Activated naive CD4-positive, alpha-beta T cell treated with Interleukin-2 at 50 U/mL for 16 hours (primary cell): ENCODE measurements at places on chromosomes 1 and 21.

- peak; percentile 19 for DNase-seq
Measured at GRCh38 chr1:28087614-28088167, 719 bp downstream of the EYA3 start.

- no peak for DNase-seq
Measured at GRCh38 chr1:162695687-162696086, 63.4 kb downstream of the DDR2 start.

- DNase-seq: peak; percentile 15
Measured at GRCh38 chr1:204464187-204464631, 30.4 kb downstream of the PIK3C2B start.

GRCh38 chr1:202625416-202626360, 84.6 kb downstream of the SYT2 start:
- DNase-seq: peak; percentile 56

DNA sequence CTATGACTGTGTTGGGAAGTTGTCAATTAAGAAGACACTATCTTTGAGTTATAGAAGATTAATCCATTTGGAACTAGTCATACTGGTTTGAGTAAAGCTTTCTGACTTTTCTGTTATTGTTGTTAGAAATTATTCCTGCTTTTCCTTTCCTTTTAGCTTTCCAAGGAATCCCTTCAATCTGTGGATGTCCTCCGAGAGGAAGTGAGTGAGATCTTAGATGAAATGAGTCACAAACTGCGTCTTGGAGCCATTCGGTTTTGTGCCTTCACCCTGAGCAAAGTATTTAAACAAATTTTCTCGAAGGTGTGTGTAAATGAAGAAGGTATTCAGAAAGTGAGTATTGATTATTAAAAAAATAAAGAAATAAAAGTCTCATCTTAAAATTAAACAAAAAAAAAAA, 19.3 kb downstream of the GNPAT start:
- DNase-seq: no peak

- DNase-seq: no peak
Measured at GRCh38 chr1:7409278-7409677, 361.8 kb upstream of the VAMP3 start.

DNA sequence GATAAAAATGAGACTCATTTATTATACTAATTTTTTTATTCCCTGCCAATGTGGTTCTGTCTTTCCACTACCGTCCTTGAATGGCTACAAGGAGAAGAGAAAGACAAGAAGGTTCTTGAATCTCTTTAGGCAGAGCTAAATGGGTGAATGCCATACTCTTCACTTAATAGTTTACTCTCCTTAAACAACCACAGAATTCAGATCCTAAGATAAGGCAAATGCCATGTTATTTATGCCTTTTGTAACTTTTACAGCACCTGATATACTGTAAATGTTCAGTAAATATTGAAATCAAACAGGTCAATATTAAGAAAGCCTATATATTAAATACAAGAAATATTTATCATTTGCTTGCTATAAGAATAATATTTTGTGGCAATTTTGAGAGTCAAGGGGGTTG, 58.4 kb downstream of the IGSF5 start:
- no peak for DNase-seq

DNA sequence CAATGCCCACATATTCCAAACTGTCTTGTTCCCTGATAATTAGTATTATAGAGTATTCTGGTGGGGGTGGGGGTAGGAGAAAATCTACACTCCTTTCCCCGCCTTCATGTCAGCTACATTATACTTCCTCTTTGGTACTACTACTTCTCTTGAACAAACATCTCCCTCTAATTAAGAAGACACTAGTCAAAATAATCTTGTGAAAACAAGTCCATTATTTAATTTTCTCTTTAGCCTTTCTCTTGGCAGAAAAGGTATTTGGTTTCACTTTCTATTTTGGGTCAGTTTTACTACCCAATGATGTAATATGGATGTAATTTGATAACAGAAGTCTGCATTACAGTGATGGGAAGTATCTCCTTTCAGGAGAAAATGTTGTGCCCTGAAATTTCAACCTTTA, 22.5 kb downstream of the NTMT2 start:
- no peak for DNase-seq

GRCh38 chr1:99490031-99490430, 155.9 kb upstream of the PALMD start:
- no peak for DNase-seq

DNA sequence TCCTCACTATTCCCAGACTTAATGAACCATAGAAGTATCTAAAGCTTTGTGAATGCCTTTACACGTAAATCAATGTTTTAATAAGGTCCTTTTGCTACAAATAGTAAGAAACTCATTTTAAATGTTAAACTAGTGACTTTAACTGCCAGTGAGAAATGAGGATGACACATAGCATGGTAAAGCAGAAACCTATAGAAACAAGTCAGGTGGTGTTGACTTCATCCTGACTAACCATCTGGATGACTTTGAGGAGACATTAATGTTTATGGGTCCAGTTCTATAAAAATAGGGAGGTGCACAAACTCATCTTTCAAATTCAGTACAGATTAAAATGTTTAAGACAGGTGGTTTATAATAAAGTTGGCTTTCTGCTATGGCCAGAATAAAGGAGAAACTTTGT, 85.4 kb downstream of the COLGALT2 start:
- no peak for DNase-seq

GRCh38 chr1:41019353-41019745, 2.2 kb downstream of the SLFNL1 start:
- no peak for DNase-seq

- peak; percentile 40 for DNase-seq
Measured at GRCh38 chr1:162056043-162056442, 13.4 kb upstream of the NOS1AP start.

- no peak for DNase-seq
Measured at GRCh38 chr1:178133239-178133989, 39.5 kb downstream of the RASAL2 start.

GRCh38 chr21:31133243-31133830, 95.1 kb upstream of the KRTAP19-8 start:
- no peak for DNase-seq

DNA sequence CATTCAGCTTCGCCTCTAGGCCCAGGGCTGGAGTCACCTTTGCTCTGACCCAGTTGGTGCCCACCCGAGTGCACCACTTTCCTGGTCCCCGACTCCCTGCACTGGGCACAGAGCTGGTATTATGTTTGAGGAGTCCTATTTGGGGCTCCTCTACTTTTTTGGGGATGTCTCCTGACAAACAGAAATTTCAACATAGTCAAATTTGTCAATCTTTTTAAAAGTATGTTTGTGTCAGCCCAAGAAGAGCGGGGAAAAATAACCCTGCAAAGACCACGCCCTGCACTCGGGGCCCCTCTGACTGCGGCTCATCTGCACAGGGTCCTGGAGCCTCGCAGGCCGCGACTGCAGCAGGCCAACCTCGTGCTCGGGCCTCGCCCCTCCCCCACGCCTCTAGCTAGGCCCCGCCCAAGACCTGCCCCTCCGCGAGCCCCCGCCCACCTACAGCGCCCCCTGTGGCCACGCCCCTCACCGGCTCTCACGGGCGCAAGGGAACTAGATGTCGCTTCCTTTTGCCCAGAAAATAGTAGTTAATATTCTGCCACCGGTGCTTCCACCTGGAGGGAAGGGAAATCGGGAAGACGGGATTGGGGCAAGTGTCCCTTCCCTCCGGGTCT, 11.4 kb downstream of the FAM229A start:
- peak; percentile 77 for DNase-seq

DNA sequence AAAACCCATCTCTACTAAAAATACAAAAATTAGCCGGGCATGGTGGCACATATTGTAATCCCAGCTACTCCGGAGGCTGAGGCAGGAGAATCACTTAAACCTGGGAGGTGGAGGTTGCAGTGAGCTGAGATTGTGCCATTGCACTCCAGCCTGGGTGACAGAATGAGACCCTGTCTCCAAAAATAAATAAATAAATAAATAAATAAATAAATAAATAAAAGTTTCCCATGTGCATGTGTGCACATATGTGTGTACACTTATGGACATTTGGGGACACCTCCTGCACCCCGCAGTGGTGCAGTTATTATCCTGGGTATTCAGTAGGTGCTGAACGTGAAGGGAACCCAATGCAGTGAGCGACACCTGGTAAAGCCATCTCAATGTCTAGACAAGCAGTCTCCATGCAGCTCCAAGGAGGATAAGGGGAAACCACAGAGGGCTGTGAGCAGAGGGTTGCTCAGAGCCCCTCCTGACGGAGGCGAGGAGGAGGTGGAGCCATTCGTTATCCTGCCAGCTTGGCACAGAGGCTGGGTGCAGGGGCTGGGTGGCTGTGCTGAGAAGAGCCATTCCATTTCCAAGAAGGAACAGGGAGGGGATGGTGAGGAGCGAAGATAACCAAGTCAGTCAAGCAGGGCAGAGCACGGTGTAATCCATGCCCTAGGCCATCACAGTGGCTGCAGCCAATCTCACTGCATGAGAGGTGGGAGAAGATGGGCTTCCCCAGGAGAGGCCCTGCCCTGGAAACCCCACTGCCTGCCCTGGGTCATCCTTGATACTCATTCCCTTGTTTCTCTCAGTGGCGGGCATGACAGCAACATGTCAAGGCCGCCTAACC, 25.6 kb downstream of the UBIAD1 start:
- DNase-seq: no peak

DNA sequence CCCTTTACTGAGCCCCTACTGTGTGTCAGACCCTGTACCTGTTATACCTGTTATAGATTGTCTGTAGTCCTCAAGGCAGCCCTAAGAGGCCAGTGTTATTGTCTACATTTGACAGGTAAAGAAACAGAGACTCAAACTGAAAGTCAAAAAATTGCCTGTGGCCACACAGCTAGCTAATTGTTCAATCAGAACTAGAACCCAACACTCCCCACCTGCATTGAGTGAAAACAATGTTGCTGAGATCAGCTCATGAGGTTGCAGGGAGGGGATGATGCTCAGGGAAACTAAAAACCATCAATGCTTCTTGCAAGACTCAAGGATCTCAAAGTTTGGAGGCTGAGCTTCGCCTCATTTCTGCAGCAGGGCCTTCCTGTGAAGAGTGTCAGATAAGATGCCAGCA, 109.5 kb upstream of the LMO4 start:
- no peak for DNase-seq

DNA sequence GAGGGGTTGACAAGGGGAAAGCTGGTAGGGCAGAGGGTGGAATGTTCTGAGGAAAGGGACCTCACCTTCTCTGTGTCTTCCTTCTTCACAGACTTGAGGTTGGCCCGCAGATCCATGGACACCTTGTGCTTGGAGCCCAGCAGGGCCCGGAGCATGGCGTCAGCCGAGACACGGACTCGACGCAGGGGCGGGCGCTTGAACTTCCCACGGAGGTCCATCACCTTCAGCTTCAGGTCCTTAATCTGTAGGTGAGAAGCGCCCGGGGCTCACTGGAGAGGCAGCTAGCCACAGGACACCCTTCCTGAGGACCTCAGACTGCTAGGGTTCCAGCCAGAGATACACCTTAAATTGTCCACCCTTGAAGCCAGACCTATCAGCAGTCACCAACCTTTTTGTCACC, 10.2 kb downstream of the TNNI1 start:
- DNase-seq: no peak

DNA sequence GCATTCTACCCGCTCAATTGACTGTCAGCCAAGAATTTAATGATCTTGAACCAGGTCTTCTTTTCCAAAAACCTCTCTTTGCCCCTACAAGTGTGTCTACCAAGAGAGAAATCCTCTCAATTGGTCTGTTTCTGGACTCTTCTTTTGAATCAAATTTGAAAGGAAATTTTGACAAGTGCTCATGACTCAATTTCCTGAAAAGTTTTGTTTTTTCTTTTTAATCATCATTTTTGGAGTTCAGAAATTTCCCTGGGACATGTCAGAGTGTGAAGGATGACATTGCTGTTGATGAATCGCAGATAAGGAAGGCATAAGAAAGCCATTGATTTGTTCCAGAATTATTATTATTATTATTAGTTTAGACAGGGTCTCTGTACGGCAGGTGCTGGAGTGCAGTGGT, 88.2 kb upstream of the AKT3 start:
- DNase-seq: no peak

- peak; percentile 21 for DNase-seq
Measured at GRCh38 chr1:232951180-232951579, 769 bp downstream of the NTPCR start.

DNA sequence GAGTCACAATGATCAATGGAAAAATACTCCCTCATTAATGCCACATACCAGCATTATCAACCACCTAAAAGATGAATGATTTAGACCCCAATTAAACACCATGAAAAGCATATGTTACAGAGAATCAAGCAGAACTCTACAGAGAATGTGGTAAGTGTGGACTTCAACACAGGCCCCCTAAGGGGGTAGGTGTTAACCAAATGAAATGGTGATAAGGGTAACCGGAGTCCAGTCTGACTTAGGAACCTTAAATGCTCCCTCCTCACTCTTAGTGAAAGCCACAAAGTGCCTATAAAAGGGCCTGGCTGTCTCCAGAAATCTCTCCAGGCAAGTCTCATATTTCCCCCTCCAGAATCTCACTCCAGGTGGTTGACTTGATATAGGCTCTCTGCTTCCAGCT, 149.2 kb upstream of the FOXD3 start:
- no peak for DNase-seq

GRCh38 chr1:160226623-160227022, 21.4 kb downstream of the PEA15 start:
- no peak for DNase-seq

DNA sequence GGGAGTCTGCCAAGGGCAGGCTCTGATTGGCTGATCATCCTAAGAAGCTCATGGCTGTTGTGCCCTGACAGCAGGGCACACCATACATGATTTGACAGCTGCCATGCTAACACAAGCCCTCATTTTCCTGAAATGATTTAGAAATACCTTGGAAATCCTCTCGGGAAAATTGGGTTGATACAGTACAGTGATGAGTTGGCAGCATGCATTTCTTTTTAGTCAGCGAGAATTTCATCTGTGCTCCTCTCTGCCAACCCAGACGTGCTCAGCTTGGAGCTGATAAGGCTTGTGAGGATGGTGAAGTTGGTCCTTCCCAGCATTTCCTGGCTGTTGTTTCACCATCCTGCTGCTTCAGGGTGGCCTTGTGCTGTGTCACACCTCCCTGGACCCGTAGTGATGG, 22.6 kb upstream of the KCNQ4 start:
- no peak for DNase-seq

- DNase-seq: no peak
Measured at GRCh38 chr1:153288634-153289275, 24.0 kb downstream of the PGLYRP3 start.

GRCh38 chr1:83689921-83690868, 308.7 kb downstream of the TTLL7 start:
- no peak for DNase-seq

DNA sequence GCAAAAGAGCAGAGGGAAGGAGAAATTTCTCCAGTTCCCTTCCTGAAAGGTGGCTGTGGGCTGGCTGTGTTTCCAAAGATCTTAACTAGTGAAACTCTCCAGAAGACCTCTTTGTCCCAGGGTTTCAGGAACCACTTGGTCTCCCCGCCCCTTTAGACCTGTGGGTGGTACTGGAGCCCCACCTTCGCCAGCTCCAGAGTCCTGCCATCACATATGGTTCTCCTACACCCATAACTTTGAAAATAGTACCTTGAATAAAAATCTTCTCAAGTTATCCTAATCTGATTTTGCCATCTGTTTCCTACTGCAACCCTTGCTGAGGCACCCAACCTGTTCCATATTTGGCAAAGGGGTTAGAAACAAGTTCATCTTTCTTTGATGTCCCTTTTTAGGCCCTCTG, 303.9 kb downstream of the SEC16B start:
- no peak for DNase-seq
